ENCODE measurements at places on chromosomes 12 and 14. TPM values are rescaled to one million over a fixed set of nuclear protein-coding genes. Genes with fewer than 3 reads are reported as not detected.

DNA sequence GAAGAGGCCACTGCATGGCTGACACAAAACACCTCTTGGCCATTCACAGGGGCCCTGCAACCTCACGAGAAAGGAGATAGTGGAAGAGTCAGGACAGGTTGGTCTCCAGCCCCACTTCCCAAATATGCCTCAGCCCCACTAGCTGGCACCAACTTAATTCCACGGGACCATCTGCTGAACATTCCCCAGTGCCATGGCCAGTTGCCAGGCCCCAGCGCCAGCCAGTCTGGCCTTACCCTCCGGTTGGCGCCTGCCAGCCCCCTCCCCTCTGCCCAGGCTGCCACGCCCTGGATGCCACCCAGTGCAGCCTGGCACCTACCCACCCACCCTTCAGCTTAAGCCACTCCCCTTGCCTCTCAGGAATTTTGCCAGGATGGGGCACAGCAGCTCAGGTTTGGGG is 21.2 kb upstream of the HSPB8 start:
- H3K4me1 ChIP-seq: no peaks in the 10 kb centered on the region
- no peak overlapping the region for H3K4me3 ChIP-seq
- no peak overlapping the region for H3K27ac ChIP-seq
- no peaks in the 10 kb centered on the region for H3K27me3 ChIP-seq
- H3K36me3 ChIP-seq: no peaks in the 10 kb centered on the region

DNA sequence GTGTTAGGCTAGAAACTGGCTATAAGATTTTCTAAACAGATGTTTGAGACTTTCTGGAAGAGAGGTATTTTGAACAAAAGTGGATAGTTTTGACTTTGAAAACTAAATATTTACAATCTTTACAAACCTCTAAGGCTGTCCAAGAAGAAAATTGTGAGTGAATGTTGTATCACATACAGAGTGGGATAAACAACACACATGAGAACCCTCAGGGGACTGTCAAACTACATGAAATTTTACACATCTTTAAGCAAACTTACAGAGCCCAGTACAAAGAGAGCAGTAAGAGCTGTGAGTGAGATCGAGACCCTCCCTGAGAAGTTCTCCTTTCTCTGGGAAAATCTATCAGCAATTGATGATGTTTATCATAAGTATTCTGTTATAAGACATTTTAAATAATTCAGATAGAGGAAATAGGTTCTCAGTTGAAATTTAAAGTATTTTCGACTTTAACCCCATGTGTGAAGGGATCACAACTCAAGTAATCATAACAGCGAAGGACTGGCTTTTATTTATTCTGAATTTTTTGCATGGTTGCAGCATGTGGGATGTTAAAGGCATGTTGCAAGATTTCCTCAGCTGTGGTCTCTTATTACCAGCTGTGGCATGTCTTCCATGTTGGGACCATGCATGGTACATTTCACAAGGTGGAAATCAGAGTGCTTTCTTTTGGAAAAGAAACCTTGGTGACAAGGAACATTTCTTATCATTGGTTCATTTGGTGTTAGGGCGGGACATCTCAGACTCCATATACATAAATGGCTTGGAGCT is 264.0 kb upstream of the PRICKLE1 start:
- H3K27ac ChIP-seq: no peak overlapping the region
- no peak for DNase-seq
- H3K4me1 ChIP-seq: no peaks in the 10 kb centered on the region
- no peaks in the 10 kb centered on the region for H3K36me3 ChIP-seq

DNA sequence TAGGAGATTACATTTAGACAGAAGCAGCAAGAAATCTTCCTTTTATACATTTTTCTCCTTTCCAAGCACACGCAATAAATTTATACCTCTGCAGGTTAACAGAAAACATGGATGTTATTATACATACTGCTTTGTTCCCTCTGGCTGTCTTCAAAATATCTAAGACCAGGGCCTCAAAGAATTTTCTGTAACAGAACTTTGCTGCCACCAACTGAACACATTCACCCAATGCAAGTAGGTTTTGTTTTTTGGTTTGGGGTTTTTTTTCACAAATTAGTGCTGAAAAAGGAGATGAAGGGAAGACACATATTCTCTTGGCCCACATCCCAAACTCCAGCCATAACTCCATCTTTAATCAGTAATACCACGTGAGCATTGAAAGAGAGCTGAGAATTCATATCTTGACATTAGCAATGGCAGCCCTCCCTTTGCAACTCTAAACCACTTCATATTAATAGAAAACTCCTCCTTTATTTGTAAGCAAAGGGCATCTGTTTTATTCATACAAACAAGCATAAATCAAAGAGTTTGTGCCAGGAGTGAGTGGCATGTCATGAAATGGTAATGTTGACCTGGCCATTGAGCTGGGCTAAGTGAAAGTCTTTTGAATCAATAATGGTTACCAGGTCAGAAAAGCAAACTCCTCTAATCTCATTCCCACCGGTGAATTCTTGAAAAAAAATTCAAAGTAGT is 150.8 kb upstream of the FSCB start:
- H3K4me3 ChIP-seq: no peak overlapping the region
- no peak for DNase-seq
- H3K27me3 ChIP-seq: no peaks in the 10 kb centered on the region
- no peaks in the 10 kb centered on the region for H3K36me3 ChIP-seq
- no peak overlapping the region for H3K27ac ChIP-seq

DNA sequence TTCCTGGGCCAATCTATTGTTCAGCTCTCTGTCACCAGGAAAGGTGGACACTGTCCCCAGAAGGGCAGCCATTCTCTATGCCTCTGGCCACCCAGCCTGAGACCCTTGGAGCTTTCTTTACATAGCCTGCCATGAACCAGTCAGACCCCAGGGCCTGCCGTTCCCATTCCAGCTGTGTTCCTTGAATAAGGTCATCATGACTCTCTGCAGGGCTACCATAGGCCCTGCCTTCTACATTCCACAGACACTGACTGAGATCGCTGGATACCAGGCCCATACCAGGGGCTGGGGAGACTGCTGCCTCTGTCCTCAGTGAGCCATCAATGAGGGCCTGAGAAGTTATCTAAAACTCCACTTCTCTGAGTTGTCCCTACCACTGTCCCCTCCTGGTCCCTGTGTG is 75.5 kb downstream of the SYNE3 start:
- H3K4me3 ChIP-seq: no peak overlapping the region
- H3K4me1 ChIP-seq: no peaks in the 10 kb centered on the region
- no peak overlapping the region for H3K27ac ChIP-seq
- H3K27me3 ChIP-seq: no peaks in the 10 kb centered on the region
- DNase-seq: no peak

DNA sequence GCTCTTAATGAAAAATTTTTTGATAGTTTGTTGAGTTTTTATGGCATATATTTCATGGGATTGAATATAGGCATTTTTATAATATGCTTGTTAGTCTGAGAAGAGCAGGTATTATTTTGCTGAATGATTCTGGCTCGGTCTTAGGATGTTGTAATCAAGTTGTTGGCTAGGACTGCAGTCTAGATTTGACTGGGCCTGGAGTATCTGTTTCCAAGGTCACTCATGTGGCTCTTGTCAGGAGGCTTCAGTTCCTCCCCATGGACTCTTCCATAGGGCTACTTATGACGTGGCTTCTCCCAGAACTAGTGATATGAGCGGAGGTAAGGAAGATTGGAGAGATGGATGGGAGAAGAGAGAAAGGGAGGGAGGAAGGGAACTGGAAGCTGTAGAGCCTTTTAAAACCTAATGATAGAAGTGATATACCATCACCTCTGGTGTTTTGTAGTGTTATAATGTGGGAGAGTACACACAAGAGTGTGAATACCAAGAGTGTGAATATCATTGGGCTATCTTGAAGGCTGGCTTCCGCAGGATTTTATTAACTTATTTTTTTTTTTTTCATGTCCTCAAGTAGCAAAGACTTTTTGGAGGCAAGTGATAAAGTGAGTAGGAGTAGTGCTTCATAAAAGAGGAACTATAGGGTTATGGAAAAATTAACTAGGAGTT is 4.4 kb downstream of the MNAT1 start:
- no peaks in the 10 kb centered on the region for H3K27me3 ChIP-seq
- H3K27ac ChIP-seq: no peak overlapping the region
- DNase-seq: no peak
- no peak overlapping the region for H3K4me3 ChIP-seq

DNA sequence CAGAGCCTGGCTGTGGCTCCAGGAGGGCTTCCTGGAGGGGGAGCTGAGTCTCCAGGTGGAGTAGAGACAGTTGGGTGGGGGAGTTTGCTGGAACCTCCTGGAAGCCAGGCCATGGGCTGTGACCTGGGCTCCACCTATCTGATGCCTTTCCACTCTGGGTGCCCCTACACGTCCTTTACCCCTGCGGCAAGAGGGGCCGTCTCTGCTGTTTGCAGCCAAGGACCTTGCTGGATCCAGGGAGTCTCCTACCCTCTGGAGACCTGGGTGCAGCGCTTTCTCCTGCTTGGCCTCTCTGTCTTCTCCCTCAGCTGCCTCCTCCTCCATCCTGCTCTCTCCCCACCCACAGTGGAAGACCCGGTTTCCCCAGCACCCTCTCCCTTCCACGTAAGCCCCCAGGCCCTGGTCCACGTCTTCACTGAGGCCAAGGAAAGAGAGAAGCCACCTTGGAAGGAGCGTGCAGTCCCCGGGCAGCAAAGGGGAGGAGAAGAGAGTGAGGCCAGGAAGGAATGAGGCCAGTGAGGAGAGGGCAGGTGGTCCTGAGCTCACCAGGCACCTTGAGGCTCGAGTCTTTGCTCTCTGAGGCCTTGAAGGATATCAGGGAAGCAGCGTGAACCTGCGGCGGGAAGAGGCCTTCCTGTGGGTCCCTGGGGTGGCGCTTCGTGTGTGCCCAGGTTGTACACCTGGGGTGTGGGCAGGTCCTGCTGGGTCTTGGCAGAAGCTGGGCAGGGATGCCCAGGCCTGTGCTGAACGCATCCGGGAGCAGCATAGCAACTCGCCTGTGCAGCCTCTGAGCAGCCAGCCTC is 294.3 kb upstream of the RTL1 start:
- DNase-seq: peak; percentile 47
- H3K36me3 ChIP-seq: no peaks in the 10 kb centered on the region
- H3K27ac ChIP-seq: no peak overlapping the region
- H3K4me1 ChIP-seq: no peaks in the 10 kb centered on the region

GRCh38 chr14:59836116-59836515 is 34.5 kb downstream of the RTN1 start:
- no peaks in the 10 kb centered on the region for H3K36me3 ChIP-seq
- H3K27ac ChIP-seq: no peak overlapping the region
- no peak for DNase-seq
- H3K27me3 ChIP-seq: no peaks in the 10 kb centered on the region
- no peaks in the 10 kb centered on the region for H3K4me1 ChIP-seq

GRCh38 chr12:12032260-12032791 is 38.4 kb upstream of the BCL2L14 start:
- no peaks in the 10 kb centered on the region for H3K27me3 ChIP-seq
- no peaks in the 10 kb centered on the region for H3K36me3 ChIP-seq
- H3K4me3 ChIP-seq: peak overlapping the region; percentile 38
- no peak for DNase-seq
- H3K4me1 ChIP-seq: peaks cover 10% of the 10 kb centered on the region

- no peak overlapping the region for H3K27ac ChIP-seq
- no peak overlapping the region for H3K4me3 ChIP-seq
- no peaks in the 10 kb centered on the region for H3K4me1 ChIP-seq
- H3K27me3 ChIP-seq: no peaks in the 10 kb centered on the region
These were observed 205.7 kb downstream of the DIO2 start for GRCh38 chr14:80005561-80005960.

- no peak for DNase-seq
- no peaks in the 10 kb centered on the region for H3K4me1 ChIP-seq
- no peaks in the 10 kb centered on the region for H3K36me3 ChIP-seq
- no peak overlapping the region for H3K4me3 ChIP-seq
These were observed 218.6 kb upstream of the ATP2B1 start for GRCh38 chr12:89927226-89927698.

DNA sequence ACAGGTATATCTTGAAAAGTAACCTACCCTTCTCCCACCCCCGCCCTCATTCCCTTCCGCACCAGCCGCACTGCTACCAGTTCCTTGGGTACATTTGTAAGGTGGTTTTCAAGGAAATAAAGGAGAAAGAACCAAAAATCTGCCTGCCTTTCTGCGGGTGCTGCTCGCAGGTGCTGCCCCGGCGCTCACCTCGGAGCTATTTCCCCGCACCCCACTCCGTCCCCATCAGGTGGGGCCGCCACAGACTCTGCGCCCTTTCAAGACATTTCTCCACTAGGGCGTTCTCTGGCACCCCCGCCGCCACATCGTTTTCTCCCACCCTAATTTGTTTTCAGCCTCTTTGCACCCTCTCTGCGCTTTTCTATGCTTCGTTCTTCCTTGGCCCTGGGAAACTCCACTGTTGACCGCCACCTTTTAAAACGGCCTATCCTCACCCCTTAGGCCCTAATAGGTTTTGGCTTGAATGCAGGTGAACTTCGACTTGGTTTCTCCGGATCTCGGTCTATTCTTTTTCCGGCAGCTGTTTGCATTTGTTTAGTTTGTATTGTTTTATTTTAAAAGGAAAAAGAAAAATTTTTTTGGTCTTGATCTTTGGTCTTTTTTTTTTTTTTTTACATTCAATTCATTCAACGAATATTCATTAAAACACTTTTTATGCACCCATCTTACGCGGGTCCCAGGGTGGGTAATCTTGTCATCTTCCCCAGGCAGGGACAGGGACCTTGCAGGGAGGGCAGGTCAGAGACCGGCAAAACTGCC is 3.0 kb downstream of the VSX2 start:
- no peak overlapping the region for H3K4me3 ChIP-seq
- H3K27ac ChIP-seq: no peak overlapping the region
- peaks cover 97% of the 10 kb centered on the region for H3K27me3 ChIP-seq
- no peaks in the 10 kb centered on the region for H3K4me1 ChIP-seq
- no peak for DNase-seq
- H3K36me3 ChIP-seq: no peaks in the 10 kb centered on the region

DNA sequence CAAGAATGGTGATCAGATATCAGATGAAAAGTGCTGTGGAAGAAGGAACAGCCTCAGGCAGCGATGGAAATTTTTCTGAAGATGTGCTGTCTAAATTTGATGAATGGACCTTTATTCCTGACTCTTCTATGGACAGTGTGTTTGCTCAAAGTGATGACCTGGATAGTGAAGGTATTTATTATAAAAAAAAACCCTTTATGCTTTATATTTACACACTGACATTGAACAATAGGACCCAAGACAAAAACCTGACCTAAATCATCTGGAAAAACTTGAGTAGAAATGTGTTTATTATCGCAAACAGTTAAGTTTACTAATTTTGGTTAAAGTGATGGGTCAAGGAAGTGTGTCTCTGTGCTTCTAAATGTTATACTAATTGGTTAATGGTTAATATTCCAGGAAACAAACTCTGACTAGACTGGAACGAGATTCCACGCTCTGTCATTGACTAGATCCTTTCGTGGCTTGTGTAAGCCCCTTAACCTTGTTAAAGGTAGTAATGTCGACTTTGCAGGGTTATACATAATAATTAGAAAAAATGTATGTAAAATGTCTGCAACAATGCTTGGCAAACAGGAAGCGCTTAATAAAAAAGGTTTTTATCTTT is 62.7 kb downstream of the LRRK2 start:
- peaks cover 19% of the 10 kb centered on the region for H3K36me3 ChIP-seq
- H3K4me3 ChIP-seq: no peak overlapping the region
- no peaks in the 10 kb centered on the region for H3K27me3 ChIP-seq
- no peak overlapping the region for H3K27ac ChIP-seq
- no peak for DNase-seq
- no peaks in the 10 kb centered on the region for H3K4me1 ChIP-seq

GRCh38 chr12:92721130-92721529 is 18.3 kb downstream of the PLEKHG7 start:
- H3K4me3 ChIP-seq: no peak overlapping the region
- no peak for DNase-seq
- no peaks in the 10 kb centered on the region for H3K36me3 ChIP-seq
- no peaks in the 10 kb centered on the region for H3K4me1 ChIP-seq
- no peak overlapping the region for H3K27ac ChIP-seq
- H3K27me3 ChIP-seq: no peaks in the 10 kb centered on the region

The WIF1 gene
- polyA plus RNA-seq: not detected

The CYP27B1 gene
- polyA plus RNA-seq: 1.2 TPM

The CMTM5 gene
- not detected for polyA plus RNA-seq

The AICDA gene
- 0.60 TPM for polyA plus RNA-seq

The SEL1L gene
- polyA plus RNA-seq: 4.2 TPM

The LRTM2 gene
- not detected for polyA plus RNA-seq

All from sigmoid colon (tissue), 7 donors.